ENCODE measurements at places on chromosomes 4 and X.

DNA sequence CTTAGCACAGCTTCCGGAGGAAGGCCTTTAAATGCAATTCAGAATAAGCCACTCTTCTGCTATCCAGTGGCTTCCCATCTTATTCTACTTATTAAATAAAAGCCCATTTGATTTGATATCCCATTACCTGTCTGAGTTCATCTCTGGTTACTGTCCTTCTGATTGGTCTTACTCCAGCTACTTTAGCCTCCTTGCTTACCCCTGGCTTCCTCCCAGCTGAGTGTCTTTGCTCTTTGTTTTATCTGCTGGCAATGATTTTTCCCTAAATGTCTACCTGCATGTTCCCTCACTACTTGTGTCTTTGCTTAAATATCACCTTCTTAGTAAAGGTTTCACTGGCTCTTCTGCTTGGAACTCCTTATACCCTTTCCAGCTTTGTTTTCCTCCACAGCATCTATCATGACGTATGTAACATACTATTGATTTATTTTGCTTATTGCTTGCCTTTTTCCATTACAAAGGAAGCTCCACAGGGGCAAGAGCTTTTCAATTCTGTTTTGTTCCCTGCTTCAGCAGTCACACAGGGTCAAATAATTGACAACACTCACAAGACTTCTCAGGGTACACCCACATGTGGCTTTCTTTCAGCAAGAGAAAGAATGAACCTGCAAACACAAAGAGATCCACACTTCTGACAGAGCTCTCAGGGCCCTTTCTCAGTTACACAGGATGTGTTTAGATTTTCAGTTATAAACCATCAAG is 63.8 kb downstream of the TBC1D19 start:
- H3K4me3 ChIP-seq = no peak overlapping the region
- no peak for DNase-seq
- H3K27me3 ChIP-seq = no peaks in the 10 kb centered on the region
- no peak overlapping the region for H3K27ac ChIP-seq
- H3K36me3 ChIP-seq = peaks cover 4% of the 10 kb centered on the region
- no peaks in the 10 kb centered on the region for H3K4me1 ChIP-seq

DNA sequence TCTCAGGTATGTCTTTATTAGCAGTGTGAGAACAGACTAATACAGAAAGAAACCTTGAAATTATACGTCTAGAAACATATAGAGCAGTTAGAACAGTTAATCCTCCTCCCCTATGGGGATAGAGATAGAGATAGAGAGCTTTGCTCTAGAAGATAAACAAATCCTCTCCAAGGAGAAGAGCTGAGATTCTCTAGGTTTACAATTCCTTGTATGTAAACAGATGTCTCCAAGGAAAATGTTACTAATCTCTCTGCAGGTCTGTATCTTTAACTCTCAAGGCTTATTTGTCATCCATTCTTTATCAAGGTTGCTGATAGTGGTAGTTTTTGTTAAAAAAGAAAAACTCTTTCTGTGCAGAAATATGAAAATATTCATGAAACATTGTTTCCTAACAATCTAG is 282.1 kb upstream of the GIMD1 start:
- no peaks in the 10 kb centered on the region for H3K27me3 ChIP-seq
- H3K36me3 ChIP-seq = no peaks in the 10 kb centered on the region
- DNase-seq = no peak
- H3K4me1 ChIP-seq = no peaks in the 10 kb centered on the region
- no peak overlapping the region for H3K27ac ChIP-seq

- no peaks in the 10 kb centered on the region for H3K36me3 ChIP-seq
- no peak overlapping the region for H3K4me3 ChIP-seq
- no peaks in the 10 kb centered on the region for H3K4me1 ChIP-seq
Measured at GRCh38 chr4:103207673-103208072, 9.5 kb upstream of the CENPE start.

- no peaks in the 10 kb centered on the region for H3K36me3 ChIP-seq
- no peak overlapping the region for H3K27ac ChIP-seq
- H3K4me3 ChIP-seq = no peak overlapping the region
- no peak for DNase-seq
- no peaks in the 10 kb centered on the region for H3K4me1 ChIP-seq
Measured at GRCh38 chrX:10755439-10756334, 135.3 kb upstream of the MID1 start.

DNA sequence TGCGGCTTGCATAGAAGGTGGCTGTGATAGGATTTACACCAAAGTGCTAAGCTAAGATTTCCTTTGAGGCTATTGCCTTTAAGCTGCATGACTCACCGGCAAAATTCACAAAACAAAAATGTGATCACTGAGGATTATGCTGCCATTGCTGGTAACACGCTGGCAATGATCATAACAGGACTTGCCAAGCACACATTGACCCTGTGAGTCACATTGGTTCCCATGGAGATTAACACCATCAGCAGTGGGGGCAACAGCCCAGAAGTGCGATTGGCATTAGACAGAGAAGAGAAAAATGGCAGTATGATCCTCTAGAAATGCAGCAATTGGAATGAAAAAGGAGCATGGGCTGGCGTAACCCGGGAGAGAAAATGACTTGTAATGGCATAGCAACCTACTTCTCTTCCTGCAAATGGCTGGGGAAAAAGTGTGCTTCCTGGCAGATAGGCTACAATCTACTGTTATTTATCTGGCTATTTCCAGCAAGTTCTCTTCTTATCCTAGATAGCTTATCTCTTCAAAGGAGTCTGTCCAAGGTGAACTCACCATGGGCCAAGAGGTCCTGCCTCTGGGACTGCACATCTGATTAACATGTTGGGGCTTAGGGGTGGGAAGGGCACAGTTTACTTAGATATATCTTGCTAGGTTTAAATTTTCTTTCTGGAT is 314.2 kb upstream of the IGFBP7 start:
- no peaks in the 10 kb centered on the region for H3K36me3 ChIP-seq
- H3K4me1 ChIP-seq = no peaks in the 10 kb centered on the region
- no peak overlapping the region for H3K27ac ChIP-seq
- no peaks in the 10 kb centered on the region for H3K27me3 ChIP-seq

GRCh38 chr4:1501754-1502500 is 95.7 kb upstream of the NKX1-1 start:
- no peak overlapping the region for H3K27ac ChIP-seq
- no peaks in the 10 kb centered on the region for H3K36me3 ChIP-seq
- peak; percentile 2 for DNase-seq

DNA sequence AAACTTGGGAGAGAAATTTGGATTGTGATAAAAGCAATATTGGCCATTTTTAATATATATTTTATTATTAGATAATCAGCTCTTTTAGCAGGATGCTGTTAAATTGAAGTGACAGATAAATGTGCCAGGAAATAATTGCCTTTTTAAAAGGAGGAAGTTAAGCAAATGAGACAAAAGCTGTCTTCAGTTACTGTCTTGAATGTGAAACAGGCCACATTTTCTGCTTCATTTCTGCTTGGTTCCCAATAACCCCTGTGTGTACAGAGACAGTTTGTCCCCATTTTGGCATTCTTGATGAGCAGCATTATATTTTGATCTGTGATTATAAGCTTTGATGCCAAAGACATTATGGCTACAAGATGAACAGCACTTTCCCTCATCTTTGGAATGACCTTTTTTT is 953 bp downstream of the EPGN start:
- H3K27me3 ChIP-seq = no peaks in the 10 kb centered on the region
- DNase-seq = no peak
- H3K4me1 ChIP-seq = peaks cover 5% of the 10 kb centered on the region

DNA sequence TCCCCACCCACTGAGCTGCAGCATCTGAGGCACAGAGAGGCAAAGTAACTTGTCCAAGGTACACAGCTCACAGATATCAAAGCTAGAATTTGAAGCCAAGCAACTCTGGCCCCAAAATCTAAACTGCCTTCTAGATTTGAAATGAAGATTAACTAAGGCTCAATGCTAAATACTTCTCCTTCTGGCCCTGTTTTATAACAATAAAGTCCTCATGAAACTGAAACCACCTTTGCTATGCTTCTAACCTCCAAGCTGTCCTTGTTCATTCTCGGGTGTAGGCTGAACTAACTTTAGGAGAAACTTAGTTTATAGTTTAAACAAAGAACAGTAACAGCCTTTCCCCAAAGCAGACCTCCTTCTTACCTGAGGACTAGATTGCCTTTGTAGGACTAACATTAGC is 93.6 kb downstream of the DCTD start:
- peaks cover 17% of the 10 kb centered on the region for H3K27me3 ChIP-seq
- H3K27ac ChIP-seq = no peak overlapping the region
- no peaks in the 10 kb centered on the region for H3K36me3 ChIP-seq
- no peak for DNase-seq
- peaks cover 6% of the 10 kb centered on the region for H3K4me1 ChIP-seq

DNA sequence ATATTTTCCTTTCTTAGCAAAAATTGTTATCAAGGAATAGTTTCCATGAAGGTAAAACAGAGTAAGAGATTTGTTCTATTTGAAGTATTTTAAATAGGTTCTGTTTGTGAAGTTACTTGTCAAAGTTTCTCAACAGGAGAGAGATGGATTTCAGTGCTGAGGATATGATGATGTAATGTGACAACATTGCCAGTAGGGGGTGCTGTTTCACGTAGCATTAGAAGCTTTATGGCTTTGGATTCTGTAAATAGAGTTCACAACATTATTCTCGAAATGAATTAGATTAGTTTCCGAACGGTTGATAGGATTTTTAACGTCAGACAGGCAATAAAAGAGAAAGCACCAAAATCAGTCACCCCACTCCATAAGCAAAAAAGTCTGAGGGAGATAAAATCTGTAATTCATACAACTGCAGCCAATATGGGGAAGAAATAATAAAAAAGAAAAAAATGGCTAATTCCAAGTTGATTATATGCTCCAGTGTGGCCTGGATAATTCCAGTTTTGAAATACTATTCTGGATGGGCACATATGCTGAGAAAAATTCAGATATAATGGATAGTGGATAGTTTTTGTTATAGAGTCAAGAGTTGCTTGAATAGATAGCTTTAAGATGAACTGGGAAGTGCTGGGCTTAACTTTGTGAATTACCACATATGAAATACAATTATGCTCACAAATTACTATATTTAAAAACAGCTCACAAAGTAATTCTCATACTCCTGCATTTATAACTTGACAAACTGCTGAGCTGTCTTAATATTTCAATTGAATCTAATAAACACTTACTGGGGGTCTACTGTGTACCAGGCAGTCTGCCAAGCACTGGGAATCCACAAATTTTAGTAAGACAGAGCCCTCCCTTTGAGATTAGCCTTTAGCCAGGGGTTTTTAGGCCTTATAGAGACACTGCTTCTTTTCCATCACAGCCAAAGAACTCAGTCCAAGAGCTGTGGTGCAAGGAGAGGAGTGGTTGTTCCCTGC is 109.1 kb downstream of the GPAT3 start:
- no peak overlapping the region for H3K27ac ChIP-seq
- H3K4me1 ChIP-seq = peaks cover 2% of the 10 kb centered on the region
- no peaks in the 10 kb centered on the region for H3K36me3 ChIP-seq
- no peak overlapping the region for H3K4me3 ChIP-seq
- peaks cover 11% of the 10 kb centered on the region for H3K27me3 ChIP-seq

- DNase-seq = no peak
- H3K4me1 ChIP-seq = no peaks in the 10 kb centered on the region
- no peaks in the 10 kb centered on the region for H3K36me3 ChIP-seq
- no peak overlapping the region for H3K4me3 ChIP-seq
- H3K27ac ChIP-seq = no peak overlapping the region
Measured at GRCh38 chrX:69323786-69324720, 158.8 kb upstream of the PJA1 start.

DNA sequence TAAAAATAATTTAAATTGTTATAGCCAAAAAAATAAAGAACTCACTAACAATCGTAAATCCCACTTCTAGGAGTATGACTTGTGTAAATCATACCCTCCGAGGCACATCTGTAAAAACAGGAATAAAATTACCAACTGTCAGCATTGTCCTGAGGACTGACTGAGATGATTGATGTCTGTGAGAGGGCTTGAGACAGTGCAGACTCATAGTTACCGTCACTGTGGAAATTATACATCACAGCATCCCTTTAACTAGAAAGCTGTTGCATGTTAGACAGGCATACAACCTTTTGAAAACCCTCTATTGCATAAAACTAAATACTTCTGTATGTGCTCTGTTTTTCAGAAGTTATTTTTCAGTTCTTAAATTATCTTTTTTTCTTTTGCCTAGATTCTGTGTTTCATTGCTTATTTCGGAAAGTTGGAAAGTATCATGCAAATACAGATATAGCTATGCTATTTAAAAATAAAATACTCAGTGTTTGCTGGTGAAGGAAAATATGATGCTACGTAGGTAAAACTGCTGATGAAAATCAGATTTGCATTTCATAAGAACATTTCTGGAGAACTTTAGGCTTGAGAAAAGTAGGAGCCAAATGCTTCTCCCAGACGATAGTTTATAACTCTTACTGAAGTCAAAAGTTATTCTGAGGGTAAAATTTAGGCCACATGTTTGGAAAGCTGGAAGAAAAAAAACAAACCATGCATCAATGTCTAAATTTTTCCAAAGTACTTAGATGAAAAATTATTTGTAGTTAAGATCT is 13.6 kb upstream of the RBPJ start:
- H3K27ac ChIP-seq = no peak overlapping the region
- H3K36me3 ChIP-seq = no peaks in the 10 kb centered on the region
- H3K4me3 ChIP-seq = no peak overlapping the region
- no peaks in the 10 kb centered on the region for H3K27me3 ChIP-seq
- H3K4me1 ChIP-seq = peaks cover 6% of the 10 kb centered on the region
- DNase-seq = no peak

GRCh38 chr4:95340191-95340590 is 208.6 kb downstream of the UNC5C start:
- H3K36me3 ChIP-seq = no peaks in the 10 kb centered on the region
- no peak overlapping the region for H3K27ac ChIP-seq
- H3K4me3 ChIP-seq = no peak overlapping the region
- no peaks in the 10 kb centered on the region for H3K27me3 ChIP-seq
- DNase-seq = no peak

GRCh38 chr4:112170451-112170993 is 25.3 kb downstream of the FAM241A start:
- H3K27me3 ChIP-seq = no peaks in the 10 kb centered on the region
- no peak overlapping the region for H3K4me3 ChIP-seq
- no peak for DNase-seq
- H3K36me3 ChIP-seq = no peaks in the 10 kb centered on the region

DNA sequence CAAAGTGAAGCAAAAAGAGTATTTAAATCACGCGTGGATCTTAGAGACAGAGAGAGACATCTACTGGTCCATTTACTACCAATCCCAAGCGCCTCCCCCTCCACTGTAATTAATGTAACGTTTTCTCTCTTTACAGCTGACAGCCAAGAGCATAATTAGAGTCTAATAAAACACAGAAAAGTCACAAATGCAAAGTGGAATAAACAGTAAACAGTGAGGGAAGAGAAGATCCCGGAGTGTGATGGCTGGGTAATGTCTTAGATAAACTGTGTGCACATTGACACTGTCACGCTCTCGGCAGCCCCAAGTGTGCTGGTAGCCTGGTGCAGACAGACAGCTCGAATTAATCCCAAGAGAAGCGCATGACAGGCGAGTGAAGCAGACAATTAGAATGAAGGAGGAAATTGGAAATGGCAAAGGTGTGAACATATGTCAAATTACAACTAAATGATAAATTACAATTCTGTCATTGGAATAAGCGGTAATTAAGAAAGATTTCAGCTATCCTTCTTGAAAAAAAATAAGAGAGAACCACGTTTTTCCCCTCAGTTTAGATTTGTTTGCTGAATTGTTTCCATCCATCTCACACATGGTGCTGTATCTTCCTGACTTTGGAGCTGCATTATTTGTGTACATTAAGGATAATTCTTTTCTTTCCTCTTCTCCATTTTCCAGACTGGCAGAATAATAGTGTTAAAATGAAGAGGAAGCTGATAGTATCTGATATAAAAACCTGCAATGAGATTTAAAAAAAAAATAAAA is 100.1 kb downstream of the CXXC4 start:
- no peak overlapping the region for H3K4me3 ChIP-seq
- no peak for DNase-seq
- H3K27ac ChIP-seq = no peak overlapping the region
- H3K4me1 ChIP-seq = no peaks in the 10 kb centered on the region
- no peaks in the 10 kb centered on the region for H3K27me3 ChIP-seq
- no peaks in the 10 kb centered on the region for H3K36me3 ChIP-seq

All from activated B cell treated with CpG ODN at 0.5 μM for 24 hours (primary cell).